Cardiac fibroblast (primary cell): ENCODE measurements at places on chromosomes 16 and 17.

- DNase-seq: no peak
These were observed 6.2 kb downstream of the DUS1L start for GRCh38 chr17:82059272-82060000.

- peak; percentile 46 for DNase-seq
These were observed 10.3 kb downstream of the CUEDC1 start for GRCh38 chr17:57944908-57945307.

GRCh38 chr17:77769215-77769614 lies 189.3 kb upstream of the TNRC6C start:
- peak; percentile 20 for DNase-seq

DNA sequence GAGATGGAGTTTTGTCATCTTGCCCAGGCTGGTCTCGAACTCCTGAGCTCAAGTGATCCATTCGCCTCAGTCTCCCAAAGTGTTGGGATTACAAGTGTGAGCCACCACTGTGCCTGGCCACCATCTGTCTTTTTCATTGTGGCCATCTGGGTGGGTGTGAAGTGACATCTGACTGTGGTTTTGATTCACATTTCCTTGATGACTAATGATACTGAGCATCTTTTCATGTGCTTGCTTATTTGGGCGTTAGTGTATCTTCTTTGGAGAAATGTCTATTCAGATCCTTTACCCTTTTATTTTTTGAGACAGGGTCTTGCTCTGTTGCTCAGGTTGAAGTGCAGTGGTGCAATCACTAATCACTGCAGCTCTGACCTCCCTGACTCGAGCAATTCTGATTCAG lies 53.9 kb upstream of the ERN1 start:
- DNase-seq: peak; percentile 77

DNA sequence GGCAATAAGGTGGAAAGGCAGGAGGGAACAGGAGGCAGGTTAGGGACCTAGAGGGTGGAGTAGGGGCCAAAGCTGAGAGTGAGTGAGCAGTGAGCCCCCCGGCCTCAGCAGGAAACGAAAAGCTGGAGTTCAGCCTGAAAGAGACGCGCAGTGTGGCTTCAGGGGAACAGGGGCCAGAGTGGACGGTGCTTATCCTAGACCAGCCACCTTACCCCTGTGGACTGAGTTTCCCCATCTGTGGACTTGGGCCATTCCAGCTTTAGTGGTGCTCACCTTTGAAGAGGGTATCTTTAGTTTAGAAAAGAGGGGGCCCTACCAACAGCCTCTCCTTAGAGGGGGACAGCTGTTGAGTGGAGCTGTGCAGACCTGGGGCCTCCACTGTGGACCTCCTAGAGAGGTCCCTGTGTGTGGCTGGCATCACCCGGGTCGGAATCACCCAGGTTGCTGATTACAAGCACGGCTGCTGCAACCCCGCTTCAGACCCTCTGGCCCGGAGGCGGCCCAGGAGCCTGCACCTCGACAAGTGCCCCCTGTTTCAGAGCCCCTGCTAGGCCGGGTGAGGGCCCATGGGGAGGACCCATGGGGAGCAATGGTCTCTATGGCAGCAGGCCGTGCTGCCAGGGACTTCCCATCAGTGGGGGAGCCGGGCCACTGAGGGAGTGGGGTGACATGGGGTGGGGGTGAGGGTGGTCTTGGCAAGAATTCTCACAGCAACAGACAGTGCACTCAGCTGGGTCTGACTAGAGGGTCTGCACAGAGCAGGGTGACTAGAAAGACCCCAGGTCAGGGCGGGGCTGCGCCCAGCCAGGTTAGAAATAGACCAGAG lies 2.6 kb downstream of the GPR142 start:
- no peak for DNase-seq

- peak; percentile 67 for DNase-seq
These were observed 26.1 kb downstream of the MEAK7 start for GRCh38 chr16:84478172-84478947.

- no peak for DNase-seq
These were observed 17.2 kb downstream of the RARA start for GRCh38 chr17:40326014-40326831.

DNA sequence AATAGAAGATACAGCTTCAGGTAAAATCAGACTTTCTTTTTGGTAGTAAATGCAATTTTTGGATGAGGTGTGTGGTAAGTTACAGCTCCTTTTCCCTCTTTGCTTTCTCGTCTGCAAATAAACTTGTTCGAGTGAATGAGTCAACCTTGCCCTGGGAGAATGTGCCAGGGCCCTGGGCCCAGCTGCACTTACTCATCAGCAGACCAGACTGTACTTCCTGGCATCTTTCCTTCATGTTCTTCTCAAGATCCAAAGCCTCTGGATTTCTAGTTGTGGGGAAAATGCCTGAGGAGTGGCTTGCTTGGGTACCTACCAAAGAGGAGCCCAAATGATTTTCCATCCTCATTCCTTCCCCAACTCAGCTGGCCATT lies 5.4 kb upstream of the G6PC1 start:
- peak; percentile 91 for DNase-seq

GRCh38 chr16:72164691-72165090 lies 7.3 kb downstream of the PMFBP1 start:
- DNase-seq: no peak

GRCh38 chr16:77645764-77646163 lies 76.5 kb upstream of the NUDT7 start:
- DNase-seq: no peak

DNA sequence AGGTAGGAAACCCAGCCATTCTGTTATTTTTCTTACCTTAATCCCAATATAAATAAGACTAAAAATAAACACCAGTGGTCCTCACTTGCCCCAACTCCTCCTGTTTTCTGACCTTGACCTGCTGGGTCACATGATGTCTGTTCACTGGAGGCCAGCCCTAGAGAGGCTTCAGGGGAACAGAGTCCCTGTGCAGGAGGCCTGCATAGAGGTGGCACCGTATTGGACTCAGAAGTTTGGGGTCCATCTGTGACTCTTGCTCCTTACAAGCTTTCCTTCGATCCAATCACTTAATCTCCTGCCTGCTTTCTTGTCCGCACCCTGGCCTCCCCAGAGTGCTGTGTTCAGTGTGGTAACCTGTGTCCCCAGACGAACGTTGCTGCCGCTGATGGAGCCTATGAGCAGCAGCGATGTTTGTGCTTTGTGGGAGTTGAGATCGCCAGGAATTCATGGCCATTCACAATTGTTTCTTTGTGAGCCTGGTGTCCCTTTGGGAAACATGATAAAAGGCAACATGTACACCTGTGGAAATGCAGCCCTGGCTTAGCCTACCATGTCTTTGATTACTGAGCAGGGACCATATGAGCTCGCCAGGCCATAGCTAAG lies 4.7 kb downstream of the IGSF6 start:
- no peak for DNase-seq

- no peak for DNase-seq
These were observed 35.9 kb downstream of the MBTPS1 start for GRCh38 chr16:84080813-84081212.

DNA sequence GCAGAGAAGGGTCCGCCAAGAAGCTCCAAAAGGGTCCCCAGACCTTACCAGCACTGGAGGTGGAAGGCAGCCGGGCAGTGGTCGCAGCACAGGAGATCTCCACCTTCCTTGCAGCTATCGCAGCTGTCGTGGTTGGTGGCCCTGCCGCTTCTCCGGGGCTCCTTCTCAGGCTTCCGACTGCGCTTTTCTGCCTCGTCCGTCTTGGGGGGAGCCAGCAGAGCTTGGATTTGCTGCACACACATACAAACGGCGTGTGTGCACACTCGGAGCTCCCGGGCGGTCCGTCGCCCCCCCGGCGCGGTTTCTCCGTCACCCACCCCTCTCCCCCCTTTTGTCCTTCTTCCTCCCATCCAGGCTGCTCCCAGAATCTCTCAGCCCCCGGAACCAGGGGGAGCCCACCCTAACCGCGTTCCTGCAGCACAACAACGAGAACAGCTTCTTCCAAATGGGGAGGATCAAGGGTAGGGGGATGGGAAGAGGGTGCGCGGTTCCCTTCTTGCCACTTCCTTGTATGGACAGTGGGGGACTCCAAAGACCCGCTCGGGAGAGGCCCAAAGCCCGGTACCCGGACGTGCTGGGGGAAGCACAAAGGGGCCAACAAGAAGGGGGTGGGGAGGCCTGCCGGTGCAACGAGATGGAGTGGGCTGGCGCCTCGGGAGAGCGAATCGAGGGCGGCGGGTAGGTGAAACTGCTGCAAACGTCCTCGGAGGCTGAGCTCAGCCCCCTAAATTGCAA lies 1.1 kb downstream of the PHF12 start:
- DNase-seq: peak; percentile 47

DNA sequence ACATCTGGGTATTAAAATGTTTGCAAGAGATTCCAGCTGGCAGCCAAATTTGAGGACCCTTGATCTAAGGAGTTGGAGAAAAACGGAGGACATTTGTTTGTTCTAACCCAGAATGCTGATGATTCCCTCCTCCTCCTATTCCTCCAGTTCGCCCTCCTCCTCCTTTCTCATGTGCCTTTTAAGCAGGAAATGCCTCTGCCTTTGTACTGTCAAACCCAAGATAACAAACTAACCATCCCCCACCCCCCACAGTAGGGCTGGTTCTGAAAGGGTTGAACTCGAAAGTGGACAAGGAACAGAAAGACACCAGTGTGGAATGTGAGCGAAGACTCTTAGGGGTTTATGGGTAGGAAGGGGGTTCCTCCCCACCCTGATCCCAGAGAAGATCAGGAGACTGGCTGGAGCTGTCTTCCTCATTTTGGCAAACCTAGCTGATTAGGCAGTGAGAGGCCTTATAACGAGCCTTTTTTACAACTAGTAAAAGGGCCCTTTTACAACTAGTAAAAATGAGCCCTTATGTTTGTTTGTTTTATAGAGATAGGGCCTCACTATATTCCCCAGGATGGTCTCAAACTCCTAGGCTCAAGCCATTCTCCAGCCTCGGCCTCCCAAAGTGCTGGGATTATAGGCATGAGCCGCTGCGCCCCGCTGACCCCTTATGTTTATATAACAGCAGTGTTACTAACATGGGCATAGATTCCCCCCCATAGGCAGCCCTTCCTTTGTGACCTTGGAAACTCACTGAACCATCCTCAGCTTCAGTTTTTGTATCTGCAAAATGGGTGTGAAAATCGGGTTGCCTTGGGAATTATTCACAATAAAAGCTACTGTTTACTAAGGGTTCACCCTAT lies 975 bp downstream of the CHD9 start:
- peak; percentile 86 for DNase-seq

- peak; percentile 93 for DNase-seq
These were observed 53.2 kb downstream of the NT5M start for GRCh38 chr17:17356149-17356930.

- DNase-seq: no peak
These were observed 178.6 kb downstream of the CPPED1 start for GRCh38 chr16:12625068-12625467.

- DNase-seq: no peak
These were observed 5.0 kb upstream of the CETP start for GRCh38 chr16:56956756-56957155.

- DNase-seq: no peak
These were observed 23.8 kb downstream of the ZFPM1 start for GRCh38 chr16:88476817-88477397.
